CD4-positive, alpha-beta T cell treated with Interleukin-10 for 1 hour (primary cell): ENCODE measurements at places on chromosomes 1 and 21.

- no peak for DNase-seq
Measured at GRCh38 chr1:212607913-212608391, 609 bp upstream of the ATF3 start.

DNA sequence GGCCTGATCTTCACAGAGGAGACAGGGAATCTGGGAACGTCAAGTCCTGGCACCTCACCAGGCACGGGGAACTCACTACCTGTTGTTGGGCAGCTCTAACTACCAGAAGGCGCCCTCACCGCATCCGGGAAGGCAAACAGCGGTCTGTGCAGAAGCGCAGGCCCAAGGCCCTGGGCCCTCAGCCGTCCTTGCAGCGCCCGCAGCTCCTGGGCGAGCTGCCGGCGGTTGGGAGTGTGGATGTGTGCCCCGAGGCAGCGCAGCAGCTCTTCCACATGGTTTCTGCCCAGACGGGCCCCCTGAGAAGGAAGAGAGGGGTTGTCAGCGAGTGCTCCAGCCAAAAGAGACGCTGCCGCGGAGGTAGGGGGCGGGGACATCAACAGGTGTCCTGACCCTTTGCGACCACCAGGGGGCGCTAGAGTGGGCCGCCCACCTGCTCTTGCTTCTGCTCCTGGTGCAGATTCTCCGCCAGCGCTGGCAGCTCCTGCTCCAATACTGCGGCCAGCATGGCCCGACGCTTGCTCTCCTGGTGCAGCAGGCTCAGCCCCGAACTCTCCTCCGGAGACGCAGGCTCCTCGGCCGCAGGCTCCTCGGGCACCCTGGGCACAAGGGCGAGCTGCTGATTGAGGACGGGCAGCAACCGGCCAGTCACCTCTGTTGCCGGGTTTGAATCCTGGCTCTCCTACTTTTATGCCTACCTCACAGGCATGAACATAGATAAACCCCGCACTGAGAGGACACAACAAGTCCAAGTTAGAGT is 9.3 kb downstream of the MAP3K6 start:
- DNase-seq, result peak; percentile 86

GRCh38 chr1:233033361-233033760 is 83.0 kb downstream of the NTPCR start:
- no peak for DNase-seq

DNA sequence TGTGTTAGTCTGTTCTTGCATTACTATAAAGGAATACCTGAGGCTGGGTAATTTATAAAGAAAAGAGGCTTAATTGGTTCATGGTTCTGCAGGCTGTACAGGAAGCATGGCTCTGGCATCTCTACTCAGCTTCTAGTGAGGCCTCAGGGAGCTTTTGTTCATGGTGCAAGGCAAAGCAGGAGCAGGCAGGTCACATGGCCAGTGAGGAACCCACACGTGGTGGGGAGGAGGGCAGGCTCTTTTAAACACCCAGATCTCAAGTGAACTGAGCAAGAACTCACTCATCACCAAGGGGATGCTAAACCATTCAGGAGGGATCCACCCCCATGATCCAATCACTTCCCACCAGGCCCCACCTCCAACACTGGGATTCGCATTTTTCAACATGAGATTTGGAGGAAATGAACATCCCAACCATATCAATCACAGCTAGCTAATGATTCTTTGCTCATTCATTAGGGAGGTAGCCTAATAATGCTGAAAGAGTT is 51.4 kb upstream of the RAP1A start:
- no peak for DNase-seq

- DNase-seq, result no peak
Measured at GRCh38 chr1:117173006-117173405, 37.7 kb downstream of the VTCN1 start.

DNA sequence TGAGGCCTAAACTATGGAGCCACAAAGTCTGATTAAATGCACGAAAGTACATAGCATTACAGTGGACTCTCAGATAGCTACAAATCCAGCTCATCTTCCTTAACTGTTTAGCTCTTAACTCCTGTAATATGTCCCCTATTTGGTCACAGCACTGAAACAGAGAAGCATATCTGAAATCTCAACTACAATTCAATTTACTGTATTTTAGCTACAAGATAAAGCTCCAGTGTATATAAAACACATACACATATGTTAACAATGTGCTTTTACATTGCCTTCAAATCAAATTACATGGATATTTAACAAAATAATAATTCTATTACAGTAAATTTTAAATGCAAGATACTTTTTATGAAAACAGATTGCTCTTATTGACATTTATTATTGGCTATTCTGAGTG is 849.3 kb upstream of the PRMT6 start:
- no peak for DNase-seq

- DNase-seq, result no peak
Measured at GRCh38 chr1:10250663-10251062, 40.3 kb downstream of the KIF1B start.

DNA sequence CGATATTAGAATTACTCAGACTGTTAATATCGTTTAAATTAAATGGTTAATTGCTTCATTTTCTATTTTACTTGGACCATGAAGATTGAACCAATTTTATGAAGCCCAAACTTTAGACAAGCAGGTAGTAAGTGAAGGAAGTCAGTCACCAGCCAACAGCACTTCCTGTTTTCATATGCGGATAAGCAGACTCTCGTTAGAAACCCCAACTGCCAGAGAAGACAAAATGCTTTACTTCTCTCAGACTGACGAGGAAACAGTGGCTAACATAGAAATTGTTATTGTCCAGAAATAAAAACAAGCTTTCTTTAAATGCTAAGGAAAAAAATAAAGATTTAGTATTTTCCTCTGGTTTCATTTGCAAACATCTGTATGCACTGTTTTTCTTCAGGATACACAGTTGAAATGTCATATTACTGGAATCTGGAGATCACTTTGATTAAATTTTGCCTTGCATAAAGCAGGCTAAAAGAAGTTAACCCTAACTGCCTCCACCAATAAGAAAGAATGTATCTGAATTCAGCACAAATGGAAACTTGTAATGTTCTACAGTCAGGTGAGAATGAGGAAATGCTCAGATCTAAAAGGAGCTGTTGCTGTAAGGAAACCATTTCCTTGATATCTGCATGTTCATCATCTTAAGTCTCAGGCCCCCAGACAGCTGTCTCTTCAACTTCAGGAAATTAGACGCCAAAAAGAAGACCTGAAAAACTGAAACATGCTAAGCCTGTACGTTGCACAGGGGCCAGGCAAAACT is 129.8 kb upstream of the SAMSN1 start:
- peak; percentile 65 for DNase-seq

DNA sequence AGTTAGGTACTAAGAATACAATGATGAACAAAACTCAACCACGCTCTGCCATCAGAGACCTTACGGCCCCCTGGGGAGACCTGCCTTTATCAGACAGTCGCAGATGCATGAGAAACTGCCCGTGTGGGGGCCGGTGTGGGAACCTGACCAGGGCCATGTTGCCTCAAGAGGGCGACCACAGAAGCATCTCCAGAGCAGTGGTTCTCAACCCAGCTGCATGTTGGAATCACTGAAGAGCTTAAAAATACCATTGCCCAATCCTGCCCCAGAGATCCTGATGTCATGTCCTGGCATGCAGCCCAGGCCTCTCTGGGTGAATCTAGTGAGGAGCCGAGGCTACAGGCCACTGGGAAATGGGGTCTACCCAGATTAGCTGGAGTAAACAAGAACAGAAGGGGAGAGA is 108.7 kb downstream of the PRDM2 start:
- no peak for DNase-seq

GRCh38 chr1:178633056-178633455 is 92.0 kb upstream of the RALGPS2 start:
- no peak for DNase-seq

DNA sequence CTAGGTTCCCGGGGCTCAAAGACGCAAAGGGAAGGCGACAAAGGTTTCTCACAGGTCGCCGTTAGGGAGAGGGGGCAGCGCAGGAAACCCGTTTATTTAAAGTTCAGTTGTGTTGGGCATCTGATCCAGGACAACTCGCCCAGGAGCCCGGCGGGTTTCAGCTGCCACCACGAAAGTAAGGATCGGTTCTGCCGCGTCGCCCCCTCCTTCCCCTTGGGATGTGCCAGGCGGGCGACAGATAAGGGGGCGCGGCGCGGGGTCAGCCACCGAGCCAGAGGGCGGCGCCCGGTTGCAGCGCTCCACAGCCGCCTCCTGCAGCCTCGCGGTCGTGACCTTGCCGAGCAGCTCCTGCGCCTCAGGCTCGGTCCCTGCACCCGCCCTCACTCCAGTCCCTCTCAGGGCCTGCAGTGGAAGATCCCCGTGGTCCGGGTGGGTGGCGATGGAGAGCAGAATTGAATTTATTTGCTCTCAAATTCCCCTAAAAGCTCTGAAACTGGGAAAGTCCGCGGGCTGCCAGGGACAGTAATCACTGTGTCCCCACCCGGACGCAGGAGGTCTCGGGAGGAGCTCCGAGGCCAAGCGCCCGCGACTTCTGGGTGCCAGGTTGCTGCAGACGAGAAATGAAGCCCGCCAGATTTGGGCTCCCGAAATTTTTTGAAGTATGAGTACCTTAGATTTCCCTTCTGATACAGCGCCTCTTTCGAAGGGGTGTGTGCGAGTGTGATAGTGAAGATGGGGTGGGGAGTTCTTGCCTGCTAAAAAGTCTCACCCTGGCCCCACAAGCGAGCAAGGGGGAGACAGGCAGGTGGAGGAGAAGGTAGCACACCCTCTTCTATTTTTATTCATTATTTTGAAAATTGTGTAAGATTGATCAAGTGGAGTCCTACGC is 28.4 kb upstream of the NFIA start:
- DNase-seq, result no peak

GRCh38 chr1:80101159-80101558 is 1094.6 kb upstream of the ADGRL4 start:
- no peak for DNase-seq

GRCh38 chr1:43587001-43587400 is 56.3 kb downstream of the PTPRF start:
- no peak for DNase-seq

GRCh38 chr1:93695411-93696005 is 13.9 kb upstream of the BCAR3 start:
- no peak for DNase-seq

- no peak for DNase-seq
Measured at GRCh38 chr1:63777286-63777685, 3.5 kb downstream of the ROR1 start.
